Spinal cord (tissue), 10 donors: ENCODE measurements at places on chromosomes 16 and 17.

DNA sequence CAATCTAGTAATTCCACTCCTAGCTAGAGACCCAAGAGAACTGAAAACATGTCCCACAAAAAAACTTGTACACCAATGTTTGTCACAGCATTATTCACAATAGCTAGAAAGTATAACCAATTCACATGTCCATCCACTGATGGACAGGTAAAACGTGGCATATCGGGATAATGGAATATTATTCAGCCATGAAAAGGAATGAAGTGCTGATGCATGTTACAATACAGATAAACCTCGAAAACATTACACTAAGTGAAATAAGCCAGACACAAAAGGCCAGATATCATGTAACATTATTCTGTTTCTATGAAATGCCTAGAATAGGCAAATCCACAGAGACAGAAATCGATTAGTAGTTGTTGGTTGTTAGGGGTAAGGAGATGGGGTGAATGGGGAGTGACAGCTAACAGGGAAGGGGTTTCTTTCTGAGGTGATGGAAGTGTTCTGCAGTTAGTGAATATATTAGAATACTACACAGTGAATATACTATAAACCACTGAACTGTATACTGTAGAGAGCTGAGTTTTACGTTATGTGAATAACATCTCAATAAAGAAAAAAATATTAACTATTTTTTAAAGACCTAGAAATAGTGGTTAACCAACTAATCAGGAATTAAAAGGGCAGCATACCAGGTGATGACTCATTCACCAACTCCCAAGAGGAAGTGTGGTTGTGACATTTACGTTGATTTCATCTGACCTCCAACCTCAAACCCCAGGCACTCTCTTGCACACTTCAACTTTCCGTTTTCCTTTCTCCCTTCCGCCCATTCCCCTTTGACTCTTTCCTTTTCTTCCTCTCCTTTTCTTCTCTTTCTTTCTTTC, 48.6 kb downstream of the GAS7 start:
- no peak for DNase-seq

- DNase-seq = no peak
These were observed 27.8 kb downstream of the USP36 start for GRCh38 chr17:78812855-78813254.

GRCh38 chr16:86555704-86556075, 655 bp upstream of the MTHFSD start:
- no peak for DNase-seq

DNA sequence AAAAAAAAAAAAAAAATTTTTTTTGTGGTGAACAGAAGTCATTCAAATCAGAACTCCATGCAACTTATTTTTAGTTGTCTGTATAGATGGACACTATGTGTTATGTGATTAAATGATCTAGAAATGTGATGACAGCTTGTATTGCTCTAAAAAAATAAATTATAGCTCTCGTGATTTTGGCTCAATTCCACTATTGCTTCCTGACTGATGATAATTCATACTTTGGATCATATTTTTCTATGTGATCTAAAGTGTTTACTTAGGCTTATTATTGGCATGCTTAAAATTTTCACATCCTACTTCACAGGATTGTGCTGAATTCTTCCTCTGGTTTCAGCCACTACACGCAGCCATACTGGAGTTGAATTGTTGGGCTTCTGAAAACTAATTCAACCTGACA, 76.8 kb downstream of the RPGRIP1L start:
- DNase-seq = no peak

- no peak for DNase-seq
These were observed 22.9 kb downstream of the RPGRIP1L start for GRCh38 chr16:53680756-53681155.
